NCI-H2081 treated with DMSO at 0.1 percent for 48 hours (cell line): ENCODE measurements at places on chromosomes 7 and 10.

DNA sequence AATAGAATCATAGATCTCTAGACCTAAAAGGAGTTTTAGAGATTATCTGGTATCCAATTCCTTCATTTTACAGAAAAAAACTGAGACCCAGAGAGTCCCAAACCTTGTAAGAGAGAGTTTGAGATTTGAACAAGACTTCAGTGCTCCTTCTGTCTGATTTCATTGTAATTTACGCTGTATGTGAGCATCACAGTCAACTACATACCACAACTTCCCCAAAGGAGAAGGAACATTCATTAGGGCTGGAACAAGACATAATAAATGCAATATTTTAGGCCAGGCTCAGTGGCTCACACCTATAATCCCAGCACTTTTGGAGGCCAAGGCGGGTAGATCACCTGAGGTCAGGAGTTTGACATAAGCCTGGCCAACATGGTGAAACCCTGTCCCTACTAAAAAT lies 17.3 kb upstream of the PRKAR2B start:
- DNase-seq: no peak

- no peak for DNase-seq
These were observed 149.5 kb upstream of the LRGUK start for GRCh38 chr7:133977409-133978274.

- DNase-seq: no peak
These were observed 43.5 kb upstream of the UCN3 start for GRCh38 chr10:5321273-5321672.

GRCh38 chr10:74011770-74012169 lies 13.9 kb downstream of the VCL start:
- DNase-seq: no peak

- DNase-seq: no peak
These were observed 76.3 kb upstream of the PRKAR2B start for GRCh38 chr7:106968160-106968559.

DNA sequence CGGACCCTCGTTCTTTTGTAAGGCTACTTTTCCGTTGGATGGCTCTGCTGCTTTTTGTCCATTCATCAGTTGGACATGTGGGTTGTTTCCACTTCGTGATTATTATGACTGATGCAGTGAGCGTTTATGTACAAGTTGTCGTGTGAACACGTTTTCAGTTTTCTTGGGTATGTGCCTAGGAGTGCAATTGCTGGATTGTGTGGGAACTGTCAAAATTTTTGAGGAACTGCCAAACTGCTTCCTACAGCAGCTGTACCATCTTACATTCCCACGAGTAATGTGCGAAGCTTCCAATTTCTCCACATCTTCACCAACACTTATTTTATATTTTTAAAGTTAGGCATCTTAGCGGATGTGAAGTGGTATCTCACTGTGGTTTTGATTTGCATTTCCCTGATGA lies 10.4 kb downstream of the FKBP6 start:
- DNase-seq: no peak

- no peak for DNase-seq
These were observed 24.9 kb upstream of the ZC3HAV1L start for GRCh38 chr7:139060695-139061237.

GRCh38 chr7:21463524-21463923 lies 35.6 kb downstream of the SP4 start:
- no peak for DNase-seq

DNA sequence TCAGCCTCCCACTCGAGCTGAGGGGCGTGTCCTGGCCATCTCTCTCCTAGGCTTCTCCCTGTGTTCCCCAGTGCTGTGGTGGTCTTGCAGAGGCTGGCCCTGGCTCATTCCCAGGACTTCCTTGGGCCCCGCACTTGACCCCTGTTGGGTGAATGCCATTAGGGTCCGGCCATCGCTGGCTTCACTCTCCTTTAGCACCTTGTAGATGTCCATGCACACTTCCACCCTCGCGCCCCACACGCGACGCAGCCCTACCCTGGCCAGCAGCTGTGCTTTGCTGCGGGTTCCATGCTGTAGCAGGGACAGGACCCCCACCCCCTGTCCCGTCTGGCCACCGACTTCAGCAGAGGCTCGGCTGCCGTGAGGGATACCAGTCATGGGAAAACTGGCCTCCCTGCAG lies 46.3 kb downstream of the PITRM1 start:
- DNase-seq: no peak

- no peak for DNase-seq
These were observed 195.0 kb upstream of the PLXNA4 start for GRCh38 chr7:132771301-132771730.

- DNase-seq: no peak
These were observed 62.6 kb upstream of the MTPN start for GRCh38 chr7:136039577-136040345.

GRCh38 chr7:126436213-126436868 lies 816.4 kb downstream of the GRM8 start:
- DNase-seq: no peak

- DNase-seq: no peak
These were observed 11.1 kb downstream of the FAS start for GRCh38 chr10:89001729-89002072.

- no peak for DNase-seq
These were observed 214.1 kb downstream of the USP6NL start for GRCh38 chr10:11397077-11397965.

DNA sequence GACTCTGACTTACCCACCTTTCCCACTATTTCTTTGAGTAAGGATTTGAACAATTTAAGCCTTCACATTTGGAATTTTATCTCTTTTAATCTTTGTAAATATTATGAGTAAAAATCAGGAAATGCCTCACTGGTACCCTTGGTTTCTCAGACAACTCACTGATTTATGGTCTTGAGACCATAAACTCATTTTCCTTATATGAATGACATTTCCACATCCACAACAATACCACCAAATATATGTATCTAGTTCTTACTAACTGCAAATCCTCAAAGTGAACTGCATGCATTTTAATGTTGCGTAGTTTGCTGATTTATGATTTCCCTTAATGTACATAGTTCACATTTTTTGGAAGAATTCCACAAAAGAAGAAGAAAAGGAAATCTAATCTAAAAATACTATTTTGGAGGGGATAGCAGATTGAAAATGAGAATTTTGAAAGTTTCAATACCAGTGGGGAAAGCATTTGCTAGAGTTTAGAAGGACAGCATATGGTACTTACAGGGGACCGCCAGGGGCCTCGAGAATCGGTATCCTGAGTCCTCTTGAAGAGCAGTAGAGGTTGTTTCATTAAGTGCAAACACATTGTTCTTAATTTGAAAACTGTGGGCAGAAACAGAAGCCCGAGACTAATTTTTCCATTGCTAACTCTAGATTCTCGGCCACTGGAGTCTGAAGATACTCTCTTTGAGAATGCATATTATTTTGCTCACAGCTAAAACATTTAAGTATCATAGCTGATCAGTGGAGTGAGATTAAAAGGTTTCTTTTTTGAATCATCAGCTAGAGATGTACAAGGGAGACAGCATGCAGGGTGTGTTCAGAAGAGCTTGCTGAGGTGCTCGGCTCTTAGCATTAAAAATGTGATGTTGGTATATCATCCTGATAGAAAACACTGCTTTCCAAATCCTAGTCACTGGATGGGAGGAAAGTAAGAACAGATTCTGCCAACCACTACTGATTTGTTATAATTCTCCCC lies 964.0 kb downstream of the GATA3 start:
- DNase-seq: no peak

DNA sequence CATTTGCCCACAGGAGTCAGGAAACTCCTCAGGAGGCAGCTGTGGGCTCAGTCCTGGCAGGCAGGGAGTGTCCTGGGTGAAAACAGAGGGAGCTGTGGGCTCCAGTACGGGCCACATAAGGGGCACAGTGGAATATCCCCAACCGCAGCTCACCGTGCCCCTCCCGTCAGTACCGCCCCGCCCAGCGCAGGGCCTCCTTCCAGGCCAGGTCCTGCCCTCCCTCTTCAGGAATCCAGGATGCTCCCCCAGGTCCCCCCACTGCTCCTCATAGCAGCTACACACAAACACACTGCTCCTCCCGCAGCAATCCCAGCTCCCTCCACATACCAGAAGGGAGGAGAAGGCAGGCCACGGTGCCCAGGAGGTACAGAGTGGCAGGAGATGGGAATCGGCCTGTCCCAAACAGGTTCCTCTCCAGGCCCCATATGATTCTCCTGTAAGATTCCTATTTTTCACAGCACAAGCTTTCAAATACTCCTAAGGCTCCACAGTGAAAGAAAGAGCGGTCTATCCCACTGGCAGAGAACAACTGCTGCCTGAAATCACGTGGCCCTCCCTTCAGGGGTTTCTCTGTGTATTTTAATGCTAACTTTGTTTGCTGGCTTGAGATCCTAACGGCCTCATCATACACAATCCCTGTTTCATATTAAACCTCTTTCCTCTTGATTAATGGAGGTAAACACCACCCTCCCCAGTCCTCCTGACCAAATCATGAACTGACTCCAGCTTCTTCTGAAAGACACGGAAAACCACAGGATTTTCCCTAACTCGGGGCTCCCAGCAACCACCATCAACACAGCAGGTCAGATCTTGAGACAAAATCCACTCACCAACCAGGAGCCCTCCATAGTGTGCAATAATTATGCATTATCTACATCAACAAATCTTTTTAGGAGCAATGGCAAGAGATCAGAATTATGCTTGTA lies 178.7 kb downstream of the TNS3 start:
- no peak for DNase-seq

DNA sequence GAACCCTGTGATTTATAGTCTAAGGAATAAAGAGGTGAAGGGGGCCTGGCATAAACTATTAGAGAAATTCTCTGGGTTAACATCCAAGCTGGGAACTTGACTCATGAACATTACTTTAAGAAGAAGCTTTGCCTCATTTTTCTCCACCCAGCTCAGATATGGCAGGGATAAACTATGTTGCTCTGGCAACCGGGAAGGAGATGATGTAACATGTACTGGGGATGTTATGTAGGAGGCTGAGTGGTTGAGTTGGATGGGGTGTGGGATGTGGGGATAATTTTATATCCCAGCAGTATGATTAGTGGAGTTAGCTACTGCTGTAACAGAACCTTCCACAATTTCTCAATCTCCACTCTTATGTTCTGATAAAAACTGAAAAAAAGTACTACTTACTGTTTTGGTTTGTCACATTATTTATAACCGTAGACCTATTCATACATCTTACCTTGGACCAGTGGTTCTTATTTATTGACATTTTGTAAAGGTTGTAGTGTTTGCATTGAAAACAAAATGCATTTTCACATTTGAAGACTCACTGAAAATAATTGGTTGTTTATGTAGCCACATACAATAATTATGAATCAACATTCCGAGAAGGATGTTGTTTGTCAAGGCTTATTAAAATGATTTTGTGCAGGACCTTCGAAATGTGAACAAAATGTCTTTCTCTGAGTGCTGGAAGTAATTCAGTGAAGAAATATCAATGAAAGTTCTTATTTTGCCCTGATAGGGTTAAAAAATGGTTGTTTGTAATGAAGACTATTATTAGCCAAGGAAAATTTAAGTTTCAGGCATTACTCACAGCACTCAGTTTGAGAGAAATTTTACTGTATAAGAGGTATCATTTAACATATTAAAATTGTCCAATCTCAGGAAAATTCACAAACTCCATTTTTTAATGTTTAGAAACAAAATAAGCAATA lies 1.3 kb downstream of the OR2F2 start:
- no peak for DNase-seq

DNA sequence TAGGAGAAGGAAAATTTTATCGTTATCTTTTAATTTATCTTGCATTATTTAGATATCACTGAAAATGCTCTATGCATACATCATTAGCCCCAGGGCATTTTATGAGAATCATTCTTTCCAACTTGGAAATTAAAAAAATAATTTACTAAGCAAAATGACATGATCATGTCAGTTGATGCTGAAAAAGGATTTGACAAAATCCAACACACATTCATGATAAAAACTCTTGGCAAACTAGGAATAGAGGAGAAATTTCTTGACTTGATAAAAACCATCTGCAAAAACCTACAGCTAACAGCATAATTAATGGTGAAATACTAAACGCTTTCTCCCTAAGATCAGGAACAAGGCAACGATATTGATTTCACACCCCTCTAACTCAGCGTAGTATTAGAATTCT lies 40.2 kb upstream of the RSU1 start:
- no peak for DNase-seq

- no peak for DNase-seq
These were observed 222.1 kb downstream of the NSUN6 start for GRCh38 chr10:18429335-18429734.

GRCh38 chr10:132170561-132171361 lies 16.0 kb upstream of the DPYSL4 start:
- no peak for DNase-seq

GRCh38 chr7:9945857-9946256 lies 1027.8 kb upstream of the PHF14 start:
- DNase-seq: no peak

DNA sequence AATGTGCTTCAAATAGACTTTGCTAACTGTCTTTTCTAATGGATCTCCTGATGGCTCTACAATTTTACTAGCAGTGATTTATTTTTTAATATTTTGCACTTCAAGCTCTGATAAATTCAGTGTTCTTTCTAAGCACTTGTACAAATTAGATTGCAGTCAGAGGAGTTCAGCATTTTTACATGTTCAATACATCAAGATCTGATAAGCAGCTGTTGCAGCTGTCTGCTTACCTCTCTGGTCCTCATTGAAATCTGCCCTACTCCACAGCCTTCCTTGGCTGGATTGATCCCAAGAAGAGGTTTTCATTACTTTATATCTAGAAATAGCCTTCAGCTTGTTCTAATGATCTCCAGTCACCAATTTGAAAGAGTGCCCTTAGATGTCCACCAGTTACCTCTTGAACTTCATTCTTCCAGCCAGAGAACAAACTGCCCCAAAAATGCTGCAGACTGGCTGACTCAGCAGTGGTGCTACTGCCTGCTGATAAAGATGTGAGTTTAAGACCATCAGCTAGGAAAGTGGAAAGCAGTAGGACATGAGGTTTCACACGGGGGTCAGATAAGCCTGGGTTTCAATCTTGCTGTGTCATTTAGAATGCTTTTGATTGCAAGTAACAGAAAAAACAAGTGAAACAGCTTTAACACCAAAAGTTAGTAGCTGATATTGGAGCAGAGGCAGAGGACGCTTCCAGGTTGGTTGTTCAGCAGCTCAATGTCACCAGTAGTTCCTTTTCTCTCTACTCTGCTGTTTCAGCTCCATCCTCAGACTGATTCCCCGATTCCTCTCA lies 350.9 kb upstream of the NPVF start:
- DNase-seq: no peak

DNA sequence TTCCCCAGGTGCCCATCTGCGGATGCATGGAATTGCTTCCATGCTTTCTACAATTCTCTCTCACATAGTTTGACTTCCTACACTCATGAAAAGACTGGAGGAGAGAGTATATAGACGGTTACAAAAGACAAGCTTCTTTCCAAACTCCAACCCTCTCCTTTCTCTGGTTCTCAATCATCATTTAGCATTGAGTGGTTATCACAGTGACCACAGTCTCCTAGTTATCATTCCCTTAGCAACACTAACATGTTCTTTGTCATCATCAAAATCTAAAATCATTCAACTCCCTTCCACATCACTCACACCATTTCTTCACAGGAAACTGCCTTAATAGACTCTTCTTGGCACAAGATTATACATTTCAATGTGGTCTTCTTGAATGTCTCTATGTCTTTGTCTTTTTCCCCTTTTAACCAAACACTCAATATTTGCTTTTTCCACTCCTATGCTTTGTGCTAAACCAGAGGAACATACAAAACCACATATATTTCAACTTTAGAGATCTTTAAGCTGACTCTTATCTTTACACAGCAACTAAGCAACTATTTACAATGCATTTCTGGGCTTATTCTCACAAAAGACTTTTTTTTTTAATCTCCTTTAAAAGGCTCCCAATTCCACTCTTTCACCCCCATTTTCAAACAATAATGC lies 126.3 kb downstream of the CNOT4 start:
- no peak for DNase-seq

- no peak for DNase-seq
These were observed 516 bp downstream of the ZNHIT1 start for GRCh38 chr7:101218236-101219125.
